ENCODE measurements at places on chromosomes 1 and 21.

DNA sequence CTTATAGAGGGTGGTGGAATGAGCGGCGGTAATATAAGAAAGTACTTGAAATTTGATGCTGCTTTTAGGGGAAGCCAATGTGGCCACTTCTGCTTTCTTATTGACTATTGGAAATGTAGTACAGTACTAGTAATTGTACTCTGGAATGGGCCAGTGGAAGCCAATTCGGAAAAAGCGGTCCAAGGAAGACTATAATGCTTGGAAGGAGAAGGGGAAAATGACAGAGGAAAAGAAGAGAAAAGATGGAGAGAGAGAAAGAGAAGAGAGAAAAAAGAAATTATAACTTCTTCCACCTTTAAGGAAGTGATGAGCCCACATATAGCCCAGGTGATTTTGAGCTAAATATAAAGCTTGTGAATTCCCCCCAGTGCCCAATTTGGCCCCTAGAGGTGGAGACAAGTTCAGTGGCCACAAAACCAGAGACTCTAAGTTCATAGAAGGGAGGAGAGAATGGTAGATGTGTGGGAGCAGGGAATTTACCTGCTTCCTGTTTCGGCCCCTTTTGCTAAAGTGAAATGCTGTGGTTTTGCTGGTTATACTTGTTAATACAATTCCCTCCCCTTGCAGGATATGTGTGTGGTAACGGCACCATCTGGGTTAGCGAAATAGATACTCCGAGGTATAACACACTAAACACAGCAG lies 35.7 kb upstream of the DUSP10 start:
- no peak for DNase-seq

DNA sequence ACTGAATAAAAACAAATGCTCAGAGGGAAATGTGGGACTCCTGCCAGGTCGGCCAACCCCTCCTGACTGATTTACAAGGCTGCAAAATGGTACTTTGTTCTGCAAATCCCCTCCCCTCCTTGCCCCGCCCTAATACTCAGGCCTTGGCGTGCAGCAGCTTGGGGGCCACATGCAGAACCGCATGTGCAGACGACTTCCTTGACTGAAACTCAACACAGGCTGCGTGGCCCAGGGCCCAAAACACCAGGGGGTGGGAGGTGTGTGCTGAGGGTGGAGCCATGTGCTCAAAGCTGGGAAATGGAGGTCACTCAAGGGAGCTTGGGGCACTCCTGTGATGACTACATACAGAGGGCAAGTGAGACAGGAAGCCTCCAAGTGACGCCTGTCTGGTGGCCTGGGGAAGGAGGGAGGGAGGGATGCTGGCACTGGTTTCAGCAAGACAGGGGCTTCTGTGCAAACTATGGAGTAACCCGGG lies 87.2 kb downstream of the MRPL37 start:
- DNase-seq: peak; percentile 44

DNA sequence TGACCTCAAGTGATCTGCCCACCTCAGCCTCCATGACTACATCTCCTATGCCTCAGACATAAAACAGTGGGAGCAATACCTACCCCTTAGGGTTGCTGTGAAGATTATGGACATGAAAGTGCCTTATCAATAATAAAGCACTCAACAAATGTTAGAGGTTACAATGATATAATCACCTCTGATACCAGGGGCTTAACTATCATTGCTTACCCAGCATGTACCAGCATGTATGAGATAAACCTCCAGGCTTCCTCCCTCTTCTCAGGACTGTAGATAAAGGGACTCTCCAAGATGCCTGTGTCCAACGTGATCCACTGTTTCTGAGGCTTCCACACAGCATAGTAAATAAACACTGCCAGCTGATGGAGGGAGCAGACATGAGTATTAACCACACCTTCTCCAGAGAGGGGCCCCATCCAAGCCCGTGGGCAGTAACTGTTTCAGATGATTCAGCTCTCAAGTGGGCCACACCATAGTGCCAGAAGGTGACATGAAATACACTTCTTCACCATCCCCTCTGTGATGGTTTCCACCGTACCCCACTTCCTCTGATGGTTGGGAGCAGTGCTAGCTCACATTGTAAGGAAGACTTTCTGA lies 26.2 kb downstream of the RHBDL2 start:
- DNase-seq: no peak

- no peak for DNase-seq
These were observed 122.9 kb upstream of the DAB1 start for GRCh38 chr1:57546549-57547330.

DNA sequence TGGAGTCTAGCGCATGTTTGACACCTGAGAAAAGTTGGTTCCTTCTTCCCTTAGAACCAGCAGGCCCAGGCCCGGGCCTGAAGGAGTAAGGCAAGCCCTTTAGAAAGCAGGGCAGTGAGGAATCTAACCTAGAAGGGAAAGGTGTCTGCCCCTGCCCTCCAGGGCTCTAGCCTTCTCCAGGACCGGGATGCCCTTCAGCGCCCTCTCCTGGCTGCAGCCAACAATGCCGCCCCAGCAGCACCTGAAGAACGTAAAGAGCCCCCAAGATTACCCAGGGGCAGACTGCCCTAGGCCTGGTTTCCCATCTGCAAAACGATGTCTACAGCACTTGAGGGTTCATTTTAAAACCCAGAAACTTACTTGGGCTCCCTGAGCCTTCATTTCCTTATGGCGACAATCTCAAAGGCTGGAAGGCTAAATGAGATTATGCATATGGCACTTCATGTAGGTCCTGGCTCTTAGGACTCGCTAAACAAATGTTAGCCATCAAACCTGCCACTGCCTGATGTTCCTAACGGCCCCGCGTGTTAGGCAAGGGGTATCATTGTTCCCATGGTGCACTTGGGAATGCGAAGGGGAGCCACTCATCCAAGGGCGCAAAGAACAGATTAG lies 106.7 kb upstream of the KLHDC7A start:
- no peak for DNase-seq

- no peak for DNase-seq
These were observed 78.6 kb downstream of the RGS2 start for GRCh38 chr1:192887426-192887825.

DNA sequence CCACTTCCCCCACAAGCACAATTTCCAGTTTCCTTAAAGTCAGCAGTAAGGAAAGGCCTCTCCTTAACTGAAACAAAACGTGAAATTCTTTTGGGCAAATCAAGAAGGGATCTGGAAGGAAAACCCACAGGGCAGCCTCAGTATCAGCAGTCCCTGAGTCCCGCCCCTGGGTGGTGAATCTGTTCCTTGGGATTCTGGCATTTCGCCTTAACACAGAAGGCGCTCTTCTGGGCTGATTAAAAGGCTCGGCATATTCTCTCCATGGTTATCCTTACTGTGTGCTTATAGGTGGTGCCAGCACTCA lies 12.2 kb upstream of the RAB4A start:
- no peak for DNase-seq

DNA sequence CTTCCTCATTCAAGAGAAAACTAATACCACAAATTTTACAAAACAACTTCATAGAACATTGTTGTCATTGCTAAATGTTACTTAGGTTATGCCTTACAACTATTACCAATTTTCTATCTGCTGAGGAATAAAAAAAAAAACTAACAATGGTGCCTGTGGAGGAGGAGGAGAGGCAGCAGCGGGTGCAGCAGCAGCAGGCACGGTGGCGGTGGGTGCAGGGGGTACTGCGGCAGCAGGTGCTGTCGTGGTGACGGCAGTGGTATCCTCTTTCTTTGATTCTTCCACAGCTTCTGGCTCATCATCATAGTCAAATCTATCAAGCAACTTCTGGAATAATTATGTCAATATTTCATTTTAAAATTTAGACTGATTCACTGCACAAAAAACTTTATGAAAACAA lies 35.5 kb downstream of the SCAF4 start:
- no peak for DNase-seq

- no peak for DNase-seq
These were observed 95.8 kb downstream of the PSMG1 start for GRCh38 chr21:39087238-39088030.

DNA sequence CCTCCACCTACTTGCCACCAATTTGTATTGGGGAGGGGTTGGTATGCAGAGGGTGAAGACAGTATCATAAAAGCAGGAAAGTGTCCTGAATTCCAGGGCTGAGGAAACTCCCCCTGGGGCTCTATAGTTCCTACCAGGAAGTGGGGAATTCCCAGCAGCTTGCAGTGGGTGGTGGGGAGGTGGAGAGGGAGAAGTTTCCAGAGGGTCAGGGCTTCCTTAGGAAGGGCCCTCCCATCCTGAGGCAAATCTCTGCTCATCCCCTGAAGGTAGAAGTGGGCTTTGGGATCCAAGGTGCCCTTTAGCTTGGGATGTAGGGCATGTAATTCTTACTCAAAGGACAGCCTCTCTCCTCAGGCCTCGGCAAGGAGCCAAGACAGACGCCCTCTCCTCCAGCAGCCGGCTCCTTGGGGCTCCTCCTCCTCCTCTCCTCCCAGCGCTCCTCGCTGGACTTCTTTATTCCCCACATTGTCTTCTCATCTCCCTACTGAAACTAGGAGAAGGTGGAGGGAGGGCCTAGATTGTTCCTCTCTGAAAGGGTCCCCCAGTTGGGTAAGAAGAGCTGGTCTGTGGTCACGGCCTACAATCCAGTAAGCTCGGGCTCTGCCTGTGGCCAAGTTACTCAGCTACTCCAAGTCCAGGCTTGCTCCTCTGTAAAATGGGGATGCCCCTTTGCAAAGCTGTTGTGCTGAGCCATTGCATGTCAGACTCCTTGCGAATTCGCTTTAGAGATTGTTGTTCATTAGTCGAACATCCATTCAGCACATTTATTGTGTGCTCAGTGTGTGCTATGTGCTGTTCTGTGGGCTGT lies 17.9 kb upstream of the CSF1 start:
- DNase-seq: no peak

- DNase-seq: no peak
These were observed 261.6 kb downstream of the CAMTA1 start for GRCh38 chr1:7046891-7047290.

DNA sequence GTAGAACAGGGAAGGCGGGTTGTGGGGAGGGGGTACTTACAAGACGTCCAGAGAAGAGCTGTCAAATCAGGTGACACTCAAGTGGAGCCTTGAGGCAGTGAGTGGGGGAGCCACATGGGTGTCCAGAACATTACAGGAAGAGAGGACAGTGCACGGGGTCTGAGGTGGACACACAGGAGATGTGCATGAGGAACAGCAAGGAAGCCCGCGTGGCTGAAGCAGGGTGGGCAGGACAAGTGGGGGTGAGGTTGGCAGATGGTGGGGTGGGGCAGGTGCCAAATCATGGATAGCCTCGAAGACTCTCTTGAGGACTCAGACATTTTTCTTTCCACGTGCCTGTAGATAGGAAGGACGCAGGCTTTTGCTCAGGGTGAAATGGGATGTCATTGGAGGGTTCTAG lies 921 bp downstream of the SMPDL3B start:
- DNase-seq: no peak

GRCh38 chr21:44892536-44893277 lies 19.2 kb upstream of the PTTG1IP start:
- no peak for DNase-seq

DNA sequence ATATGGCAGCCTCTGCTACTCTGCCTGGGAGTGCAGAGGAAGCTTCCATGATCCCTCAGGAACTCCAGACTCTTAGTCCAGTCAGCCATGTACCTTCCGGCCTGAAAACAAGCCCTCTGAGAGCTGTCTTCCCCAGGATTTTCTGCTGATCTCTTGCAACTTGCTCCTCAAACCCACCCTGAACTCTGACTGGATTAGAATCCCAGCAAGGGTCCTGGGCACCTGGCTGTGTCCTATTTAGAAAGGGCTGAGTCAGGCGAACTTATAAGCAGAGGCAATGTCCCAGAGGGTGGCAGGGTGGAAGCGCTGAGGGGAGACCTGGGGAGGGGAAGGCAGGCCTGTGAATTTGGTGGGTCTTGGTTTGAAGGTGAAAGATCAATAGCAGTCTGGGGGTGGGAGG lies 184.5 kb upstream of the EDN2 start:
- DNase-seq: no peak

- DNase-seq: no peak
These were observed 5.1 kb upstream of the C1orf159 start for GRCh38 chr1:1120866-1121591.

GRCh38 chr1:81699234-81699633 lies 101.5 kb upstream of the ADGRL2 start:
- DNase-seq: no peak

- DNase-seq: no peak
These were observed 35.1 kb upstream of the LBR start for GRCh38 chr1:225462714-225463574.

DNA sequence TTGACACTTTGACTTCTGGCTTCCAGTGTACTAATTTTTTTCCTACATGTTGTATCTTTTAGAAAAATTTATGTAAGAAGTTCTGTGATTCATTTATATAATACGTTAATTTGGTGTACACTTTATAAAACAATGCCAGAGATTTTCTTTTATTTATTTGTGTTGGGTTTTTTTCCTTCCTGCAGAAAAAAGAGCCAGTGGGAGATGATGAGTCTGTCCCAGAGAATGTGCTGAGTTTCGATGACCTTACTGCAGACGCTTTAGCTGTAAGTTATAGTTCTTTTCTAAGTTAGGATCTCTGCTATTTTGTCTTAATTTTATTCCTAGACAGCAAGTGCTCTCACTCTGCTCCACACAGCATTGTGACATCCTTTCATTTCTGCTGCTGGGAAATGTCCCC lies 14.4 kb downstream of the SARS1 start:
- DNase-seq: no peak

- no peak for DNase-seq
These were observed 110.7 kb upstream of the KIAA0040 start for GRCh38 chr1:175303201-175303707.

DNA sequence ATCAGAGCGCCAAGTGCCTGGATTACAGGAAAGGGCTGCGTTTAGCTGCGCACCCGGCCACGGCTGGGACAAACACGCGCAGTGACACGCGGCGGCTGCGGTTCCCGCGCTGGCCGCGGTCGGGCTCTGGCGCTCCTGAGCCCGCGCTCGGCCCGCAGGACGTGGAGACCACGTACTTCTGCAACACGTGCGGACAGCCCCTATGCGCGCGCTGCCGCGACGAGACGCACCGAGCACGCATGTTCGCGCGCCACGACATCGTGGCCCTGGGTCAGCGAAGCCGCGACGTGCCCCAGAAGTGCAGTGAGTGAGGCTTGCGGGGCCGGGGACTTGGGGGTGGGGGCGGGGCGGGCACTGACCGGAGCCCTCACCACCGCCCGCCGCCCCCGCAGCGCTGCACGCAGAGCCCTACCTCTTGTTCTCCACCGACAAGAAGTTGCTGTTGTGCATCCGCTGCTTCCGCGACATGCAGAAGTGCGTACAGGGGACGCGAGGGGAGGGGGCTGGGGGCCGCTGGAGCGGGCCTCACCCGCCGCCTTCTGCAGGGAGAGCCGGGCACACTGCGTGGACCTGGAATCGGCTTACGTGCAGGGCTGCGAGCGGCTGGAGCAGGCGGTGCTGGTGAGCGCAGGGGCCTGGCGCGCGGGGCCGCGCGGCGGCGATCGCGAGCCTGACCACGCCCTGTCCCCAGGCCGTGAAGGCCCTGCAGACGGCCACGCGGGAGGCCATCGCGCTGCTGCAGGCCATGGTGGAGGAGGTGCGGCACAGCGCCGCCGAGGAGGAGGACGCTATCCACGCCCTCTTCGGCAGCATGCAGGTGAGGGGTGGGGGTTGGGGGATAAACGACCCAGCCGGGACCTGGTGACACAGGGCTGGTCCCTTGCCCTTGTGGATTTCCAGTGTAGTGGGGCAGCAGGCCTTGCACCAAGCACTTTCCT lies 3.1 kb downstream of the RNF207 start:
- no peak for DNase-seq

Measured in brain pericyte (primary cell).